ENCODE measurements at places on chromosomes 6 and 20.

- peak; percentile 46 for DNase-seq
These were observed at the start of gene NCOA7 for GRCh38 chr6:125790358-125791150. TSS of gene NCOA7 (plus strand) at chr6:125790960. CDS start at chr6:125815355, 24,395 bp downstream.

- no peak for DNase-seq
These were observed 175.5 kb downstream of the EYA2 start for GRCh38 chr20:47070176-47070575.

GRCh38 chr6:49527320-49527719 is 23.1 kb upstream of the C6orf141 start:
- no peak for DNase-seq

- no peak for DNase-seq
These were observed 92.9 kb upstream of the TOX2 start for GRCh38 chr20:43821795-43822194.

DNA sequence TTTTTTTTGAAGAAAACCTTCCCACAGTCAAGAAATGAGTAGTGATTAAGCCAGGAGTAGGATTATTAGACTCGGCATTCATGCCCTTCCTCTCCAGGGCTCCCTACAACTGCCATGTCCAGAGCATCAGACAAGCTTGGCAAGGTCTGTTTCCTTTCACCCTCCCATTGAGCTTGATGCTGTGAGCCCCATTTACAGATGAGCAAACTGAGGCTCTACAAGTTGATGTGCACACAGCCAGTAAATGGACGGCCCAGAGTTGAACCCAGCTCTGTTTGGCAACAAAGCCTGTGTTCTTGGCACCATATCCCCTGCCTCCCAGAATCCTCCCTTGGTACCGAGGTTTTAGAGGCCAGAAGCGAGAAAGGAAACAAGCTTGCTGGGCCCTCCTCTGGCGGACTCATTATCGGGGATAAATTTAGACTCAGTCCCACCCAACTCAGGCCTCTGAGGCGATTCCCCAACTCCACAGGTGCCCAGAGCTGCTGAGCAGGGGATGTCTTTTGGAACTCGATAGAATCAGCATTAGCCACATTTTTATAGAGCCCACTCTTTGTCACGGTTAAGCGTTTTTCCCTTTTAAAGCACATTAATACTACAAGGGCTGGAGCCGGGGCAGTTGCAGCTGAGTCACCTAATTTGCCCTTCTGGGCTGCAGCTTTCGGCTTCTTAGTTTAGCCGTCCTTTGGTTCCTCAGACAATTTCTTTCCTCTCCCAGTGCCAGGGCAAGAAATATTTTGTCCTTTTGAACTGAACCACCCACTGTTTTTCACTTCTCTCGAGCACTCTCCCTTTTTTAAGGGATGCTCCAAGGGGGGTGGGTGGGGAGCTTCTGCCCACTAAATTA is 23.0 kb upstream of the NFATC2 start:
- DNase-seq = no peak

- DNase-seq = peak; percentile 79
These were observed 27.7 kb upstream of the LAMA4 start for GRCh38 chr6:112281821-112282615.

DNA sequence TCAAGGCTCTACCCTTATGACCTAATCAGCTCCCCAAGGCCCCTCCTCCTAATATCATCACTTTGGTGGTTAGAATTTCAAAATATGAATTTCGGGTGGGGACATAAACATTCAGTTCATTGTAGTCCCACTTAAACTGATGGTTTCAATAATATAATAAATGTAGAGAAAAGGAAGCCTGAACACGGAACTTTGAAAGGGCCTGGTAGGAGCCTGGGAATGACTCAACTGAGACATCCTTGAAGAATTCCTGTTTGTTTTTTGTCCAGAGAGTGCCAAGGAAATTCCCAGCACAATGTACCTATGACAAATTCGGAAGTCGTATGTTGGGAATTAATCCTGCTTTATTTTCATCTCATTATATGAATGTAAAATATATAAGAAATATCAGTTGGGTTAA is 457.9 kb downstream of the PLCB1 start:
- no peak for DNase-seq

DNA sequence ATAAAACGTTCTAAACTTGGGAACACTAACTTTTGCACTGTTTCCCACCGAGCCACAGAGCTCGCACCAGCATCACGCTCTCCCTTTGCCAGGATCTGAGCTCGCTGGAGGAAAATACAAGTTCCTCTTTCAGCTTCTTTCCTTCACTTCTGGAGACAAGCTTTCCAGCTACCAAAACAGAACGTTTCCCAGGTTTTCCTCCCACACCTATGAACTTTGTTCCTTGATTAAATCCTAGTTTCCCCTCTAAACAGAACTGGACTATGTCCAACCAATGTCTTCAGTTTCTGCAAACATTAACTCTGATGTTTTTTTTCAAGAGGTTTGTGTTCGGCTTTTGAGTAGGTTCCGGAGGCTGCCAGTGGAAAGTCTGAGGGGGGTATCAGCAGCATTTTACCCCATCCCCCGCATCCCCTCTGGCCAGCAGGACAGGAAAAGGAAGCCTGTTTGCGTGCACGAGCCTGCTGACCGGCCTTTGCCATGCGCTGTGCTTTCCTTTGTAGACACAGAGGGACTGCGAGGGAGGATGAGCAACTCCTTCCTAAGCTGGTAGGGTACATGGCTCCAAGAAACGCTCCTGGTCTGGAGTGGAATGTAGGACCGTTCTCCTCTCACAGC is 135.5 kb downstream of the LY86 start:
- no peak for DNase-seq

- no peak for DNase-seq
These were observed 40.3 kb downstream of the SEC63 start for GRCh38 chr6:107917451-107918375.

DNA sequence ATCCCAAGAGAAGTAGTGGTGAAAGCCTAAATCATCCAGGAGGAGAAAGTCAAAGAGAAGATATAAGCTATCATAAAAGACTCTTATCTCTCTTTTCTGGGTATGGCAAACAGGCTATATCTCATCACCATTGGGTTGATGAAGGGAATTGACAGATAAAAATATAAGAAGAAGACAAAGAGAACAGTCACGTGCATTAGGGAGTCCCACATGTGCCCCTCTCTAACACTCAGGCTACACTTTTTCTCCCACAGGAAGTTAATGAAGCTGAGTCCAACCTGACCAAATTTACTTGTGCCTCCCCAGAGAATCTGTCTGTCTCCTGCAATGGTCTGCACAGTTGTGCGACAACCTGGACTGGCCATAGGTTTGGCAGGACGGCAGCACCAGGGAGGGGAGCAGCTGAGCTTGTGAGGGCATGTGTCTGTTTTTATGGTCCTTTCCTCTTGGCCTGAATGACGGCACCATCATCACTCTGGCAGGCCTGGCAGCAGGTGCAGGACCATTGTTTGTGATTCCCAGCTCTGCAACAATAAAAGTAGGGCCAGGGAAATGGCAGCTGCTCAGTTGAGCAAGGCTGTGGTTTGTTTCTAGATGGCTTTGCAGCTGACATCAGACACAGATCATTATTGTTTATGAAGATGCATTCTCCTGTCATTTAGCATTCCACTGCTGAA is 144.5 kb upstream of the MCHR2 start:
- DNase-seq = no peak

- DNase-seq = no peak
These were observed 116.5 kb downstream of the SOBP start for GRCh38 chr6:107606407-107606806.

Measured in GM04504 (cell line).